Left lung (tissue), 14 donors: ENCODE measurements at places on chromosomes 4 and X.

DNA sequence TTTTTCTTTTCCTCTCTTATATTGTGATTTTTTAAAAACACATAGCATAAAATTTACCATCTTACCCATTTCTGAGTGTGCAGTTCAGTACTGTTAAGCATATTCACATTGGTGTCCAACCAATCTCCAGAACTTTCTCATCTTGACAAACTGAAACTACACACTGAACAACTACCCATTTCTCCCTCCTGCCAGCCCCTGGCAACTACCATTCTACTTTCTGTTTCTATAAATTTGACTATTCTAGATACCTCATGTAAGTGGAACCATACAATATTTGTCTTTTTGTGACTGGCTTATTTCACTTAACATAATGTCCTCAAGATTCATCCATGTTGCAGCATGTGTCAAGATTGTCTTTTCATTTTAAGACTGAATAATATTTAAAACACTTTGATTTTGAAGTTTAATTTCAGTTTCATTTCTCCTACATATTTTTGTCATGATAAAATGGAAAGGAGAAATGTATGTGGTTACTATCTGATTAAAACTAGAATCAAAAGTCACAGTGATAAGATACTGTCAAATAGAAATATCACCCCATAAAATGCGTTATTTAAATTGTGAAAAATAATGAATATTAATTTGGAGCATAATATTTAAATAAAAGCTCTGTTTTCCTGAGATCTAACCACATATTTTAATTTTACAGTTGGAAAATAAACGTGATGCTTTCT is 122.8 kb downstream of the DIPK2B start:
- no peak for DNase-seq

- DNase-seq: peak; percentile 67
Measured at GRCh38 chrX:39730662-39731329, 367.0 kb downstream of the BCOR start.

DNA sequence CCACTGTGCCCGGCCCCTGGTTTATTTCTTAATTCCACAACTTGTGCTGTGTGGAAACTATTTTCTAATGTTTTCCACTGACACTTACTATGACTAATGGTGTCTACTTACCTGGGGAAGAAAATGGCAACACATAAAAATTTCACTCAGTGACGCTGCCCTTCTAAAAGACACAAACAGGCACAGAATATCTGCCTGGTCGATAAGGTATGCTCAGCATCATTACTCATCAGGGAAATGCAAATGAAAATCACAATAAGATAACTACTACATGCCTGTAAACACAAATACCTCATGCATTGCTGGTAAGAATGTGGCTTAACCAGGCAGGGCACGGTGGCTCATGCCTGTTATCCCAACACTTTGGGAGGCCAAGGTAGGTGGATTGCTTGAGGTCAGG is 61.6 kb downstream of the UBE2K start:
- DNase-seq: no peak

GRCh38 chr4:128832243-128832625 is 22.7 kb downstream of the JADE1 start:
- DNase-seq: no peak

DNA sequence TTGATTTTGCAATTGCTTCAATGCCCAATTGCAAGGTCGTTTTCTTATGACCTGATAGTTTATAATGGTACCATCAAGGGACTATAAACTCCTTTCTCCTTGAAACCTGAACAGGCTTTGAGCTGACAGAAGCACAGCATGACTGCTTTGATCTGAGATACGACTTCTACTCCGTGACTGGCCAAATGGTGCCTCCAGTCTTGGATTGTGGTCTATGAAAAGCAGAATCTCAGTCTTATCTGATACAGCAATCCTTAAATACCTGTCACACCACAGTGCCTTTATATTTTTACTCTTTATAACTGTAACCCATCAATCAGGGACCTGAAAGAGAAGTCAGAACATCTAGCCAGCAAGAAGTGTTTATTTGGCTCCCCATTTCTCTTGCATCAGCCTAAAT is 93.1 kb downstream of the DOCK11 start:
- DNase-seq: no peak

GRCh38 chrX:16786791-16787735 is 797 bp downstream of the TXLNG start:
- DNase-seq: no peak

DNA sequence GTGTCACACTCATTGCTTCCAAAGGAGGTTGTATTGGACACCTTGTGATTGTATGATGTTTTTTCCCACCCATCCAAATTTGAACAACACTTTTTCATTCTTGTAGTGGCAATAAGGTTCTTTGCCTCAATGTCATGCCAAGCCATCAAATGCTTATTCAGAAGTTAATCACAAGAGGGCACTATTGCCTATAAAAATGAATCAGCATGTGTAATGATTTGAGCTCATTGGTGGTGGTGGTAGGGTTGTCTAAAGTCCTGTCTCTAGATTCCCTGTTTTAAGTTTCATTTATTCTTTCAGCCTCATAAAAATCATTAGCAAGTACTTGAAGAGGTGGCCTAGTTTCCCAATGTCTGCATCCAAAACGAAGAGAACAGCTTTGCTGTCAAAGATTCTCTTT is 37.0 kb downstream of the IRS4 start:
- DNase-seq: no peak

DNA sequence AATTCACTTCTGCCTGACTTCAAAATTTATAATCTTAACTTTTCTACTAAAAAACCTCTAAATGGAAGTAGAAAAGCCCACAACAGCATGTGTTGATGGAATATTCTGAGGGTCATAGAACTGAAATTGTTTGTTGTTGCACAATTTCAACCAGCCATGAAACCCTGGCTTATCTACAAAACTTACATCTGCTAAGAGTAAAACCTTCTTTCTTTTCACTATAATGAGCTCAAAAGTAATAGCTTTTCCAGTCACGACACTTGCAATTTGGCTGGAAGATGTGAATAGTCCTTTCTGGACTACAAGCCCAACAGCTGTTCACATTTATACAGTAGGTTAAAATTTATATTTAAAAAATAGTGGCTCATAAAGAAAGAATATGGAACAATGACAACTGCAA is 250.0 kb downstream of the GPAT3 start:
- no peak for DNase-seq

GRCh38 chr4:158664806-158665205 is 6.9 kb downstream of the C4orf46 start:
- DNase-seq: no peak

- DNase-seq: no peak
Measured at GRCh38 chrX:1502241-1502640, 34.7 kb downstream of the P2RY8 start.

DNA sequence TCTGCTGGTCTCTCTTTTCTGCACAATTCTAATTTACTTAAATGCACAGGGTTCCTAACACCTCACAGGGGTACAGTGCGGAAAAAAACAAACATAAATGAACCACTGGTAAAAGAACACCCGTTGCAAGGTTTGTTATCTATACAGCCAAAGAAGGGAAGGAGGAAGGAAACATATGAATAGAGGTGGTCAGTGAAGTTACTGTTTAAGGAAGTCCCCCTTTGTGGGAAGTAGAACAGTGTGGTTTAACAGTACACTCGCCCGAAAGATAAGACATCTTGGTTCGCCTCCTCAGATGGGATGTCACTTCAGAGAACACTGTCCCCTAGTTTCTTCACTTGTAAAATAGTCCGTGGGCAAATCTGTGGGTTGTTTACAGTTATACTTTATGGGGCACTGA is 57.5 kb downstream of the TEC start:
- DNase-seq: no peak

DNA sequence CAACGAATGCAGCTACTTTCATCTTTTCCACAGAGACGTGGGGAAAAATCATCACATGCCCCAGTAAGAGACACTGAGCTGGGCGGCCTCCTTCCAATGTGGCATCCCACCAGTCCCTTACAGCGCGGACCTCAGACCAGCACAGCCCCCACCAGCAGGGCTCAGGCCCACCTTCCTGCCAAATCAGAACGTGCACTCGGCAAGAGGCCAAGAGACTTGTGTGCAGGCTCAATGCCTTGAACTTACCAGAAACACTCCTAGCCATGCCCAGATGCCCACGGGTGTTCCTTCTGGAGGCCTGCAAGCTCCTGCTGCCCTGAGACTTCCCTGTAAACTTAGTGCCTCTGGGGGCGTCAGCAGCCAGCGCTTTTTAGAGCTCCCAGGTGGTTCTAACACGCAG is 31.2 kb downstream of the WDR1 start:
- no peak for DNase-seq

DNA sequence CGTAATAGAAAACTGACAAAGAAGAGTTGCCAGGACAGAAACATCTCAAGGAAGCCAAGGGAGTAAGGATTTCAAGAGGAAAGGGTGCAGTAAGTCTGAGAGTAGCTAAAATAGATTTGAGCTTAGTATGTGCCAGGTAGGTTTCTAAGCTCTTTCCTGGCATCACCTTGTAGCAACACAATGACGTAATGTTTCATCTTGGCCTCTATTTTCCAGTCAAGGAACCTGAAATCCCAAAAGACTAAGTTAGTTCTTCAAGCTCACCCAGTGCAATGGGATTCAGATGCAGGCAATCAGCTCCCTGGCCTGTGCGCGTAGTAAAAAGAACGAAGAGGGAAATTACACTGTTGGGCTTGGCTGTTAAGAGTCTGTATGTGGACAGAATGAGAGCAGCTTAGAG is 586.5 kb upstream of the TENM3 start:
- no peak for DNase-seq

GRCh38 chrX:68917799-68918198 is 89.0 kb downstream of the EFNB1 start:
- DNase-seq: no peak

- DNase-seq: no peak
Measured at GRCh38 chr4:81455897-81456296, 15.8 kb downstream of the RASGEF1B start.

DNA sequence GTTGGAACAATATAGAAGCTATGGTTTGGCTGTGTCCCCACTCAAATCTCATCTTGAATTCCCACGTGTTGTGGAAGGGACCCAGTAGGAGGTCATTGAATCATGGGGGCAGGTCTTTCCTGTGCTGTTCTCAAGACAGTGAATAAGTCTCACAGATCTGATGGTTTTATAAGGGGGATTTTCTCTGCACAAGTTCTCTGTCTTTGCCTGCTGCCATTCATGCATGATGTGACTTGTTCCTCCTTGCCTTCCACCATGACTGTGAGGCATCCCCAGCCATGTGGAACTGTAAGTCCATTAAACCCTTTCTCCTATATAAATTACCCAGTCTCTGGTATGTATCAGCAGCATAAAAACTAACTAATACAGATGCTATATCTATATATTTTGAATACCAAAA is 135.2 kb upstream of the EDNRA start:
- no peak for DNase-seq

- no peak for DNase-seq
Measured at GRCh38 chr4:141807103-141807891, 170.9 kb downstream of the IL15 start.

GRCh38 chr4:85708468-85708867 is 233.5 kb downstream of the ARHGAP24 start:
- DNase-seq: no peak

- DNase-seq: no peak
Measured at GRCh38 chr4:103199009-103199408, 866 bp upstream of the CENPE start.

DNA sequence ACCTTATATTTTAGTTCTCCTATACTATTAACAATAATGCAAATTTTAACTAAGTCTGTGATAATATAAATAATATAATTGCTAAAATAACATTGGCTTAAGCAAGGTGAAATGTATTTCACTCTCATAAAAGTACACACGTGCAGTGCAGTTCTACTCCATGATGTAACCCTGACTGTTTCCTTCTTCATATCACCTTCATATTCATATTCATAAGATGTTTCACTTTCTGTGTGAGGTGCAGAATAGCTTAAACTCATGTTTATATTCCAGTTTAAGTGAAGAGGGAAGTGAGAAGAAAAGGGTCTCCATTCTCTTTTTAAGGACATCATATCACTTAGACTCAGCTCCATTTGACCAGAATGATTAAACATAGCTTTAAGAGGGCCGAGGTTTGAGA is 1810.0 kb upstream of the PCDH10 start:
- no peak for DNase-seq

DNA sequence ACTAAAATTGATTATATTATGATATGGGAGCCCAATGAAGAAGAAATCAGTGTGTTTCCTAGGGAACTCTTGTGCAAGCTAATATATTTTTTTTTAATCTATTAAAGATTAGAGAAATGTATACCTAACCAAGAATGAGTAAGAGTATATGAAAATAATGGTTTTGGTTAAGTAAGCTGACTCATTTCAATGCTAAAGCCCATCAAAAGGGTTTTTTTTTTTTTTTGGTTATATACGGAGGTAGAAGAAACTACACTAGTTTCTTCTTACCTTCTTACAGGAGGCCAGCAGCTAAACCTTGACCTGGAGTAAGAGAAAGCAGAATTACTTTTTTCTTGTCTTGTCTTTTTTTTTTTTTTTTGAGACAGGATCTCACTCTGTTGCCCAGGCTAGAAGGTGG is 27.5 kb downstream of the RUFY3 start:
- DNase-seq: no peak

GRCh38 chrX:14352511-14352910 is 176.8 kb upstream of the GLRA2 start:
- DNase-seq: no peak

GRCh38 chr4:67256388-67257043 is 288.8 kb downstream of the CENPC start:
- DNase-seq: no peak

DNA sequence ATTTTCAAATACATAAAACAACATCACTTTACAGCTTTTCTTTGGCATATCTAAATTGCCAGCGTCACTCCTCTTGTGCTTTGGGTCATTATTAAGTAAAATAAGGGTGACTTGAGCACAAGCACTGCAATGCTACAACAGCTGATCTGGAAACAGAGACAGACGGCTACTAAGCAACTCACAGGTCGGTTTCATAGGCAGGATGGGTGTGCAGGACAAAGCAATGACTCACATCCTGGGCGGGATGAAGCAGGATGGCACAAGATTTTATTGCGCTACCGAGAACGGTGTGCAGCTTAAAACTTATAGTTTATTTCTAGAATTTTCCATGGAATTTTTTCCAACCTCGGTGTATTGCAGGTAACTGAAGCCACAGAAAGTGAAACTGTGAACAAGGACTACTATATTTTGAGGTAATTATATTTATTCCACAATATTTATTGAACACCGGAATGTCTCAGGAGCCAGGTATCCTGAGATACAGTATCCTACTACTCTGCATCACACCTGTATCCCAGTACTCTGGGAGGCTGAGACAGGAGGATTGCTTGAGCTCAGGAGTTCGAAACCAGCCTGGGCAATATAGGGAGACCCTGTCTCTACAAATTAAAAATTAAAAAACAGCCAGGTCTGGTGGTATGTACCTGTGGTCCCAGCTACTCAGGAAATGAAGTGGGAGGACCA is 215.5 kb downstream of the APBB2 start:
- no peak for DNase-seq

DNA sequence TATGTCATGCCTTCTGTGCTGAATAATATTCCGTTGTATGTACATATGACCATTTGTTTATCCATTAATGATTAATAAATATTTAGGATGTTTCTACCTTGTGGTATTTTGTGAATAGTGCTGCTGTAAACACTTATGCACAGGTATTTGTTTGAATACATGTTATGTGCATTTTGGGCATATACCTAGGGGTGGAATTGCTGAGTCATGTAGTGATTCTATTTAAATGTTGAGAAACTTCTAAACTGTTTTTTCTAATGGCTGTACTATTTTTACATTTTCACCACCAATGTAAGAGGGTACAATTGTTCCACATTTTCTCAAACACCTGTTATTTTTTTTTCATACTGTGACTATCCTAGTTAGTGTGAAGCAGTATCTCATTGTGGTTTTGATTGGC is 1318.6 kb downstream of the TECRL start:
- no peak for DNase-seq
